Activated T-cell treated with anti-CD3 and anti-CD28 coated beads for 24 hours (primary cell): ENCODE measurements at places on chromosomes 6 and 20.

- DNase-seq: no peak
Measured at GRCh38 chr6:32852018-32852843, 1.3 kb downstream of the TAP1 start.

DNA sequence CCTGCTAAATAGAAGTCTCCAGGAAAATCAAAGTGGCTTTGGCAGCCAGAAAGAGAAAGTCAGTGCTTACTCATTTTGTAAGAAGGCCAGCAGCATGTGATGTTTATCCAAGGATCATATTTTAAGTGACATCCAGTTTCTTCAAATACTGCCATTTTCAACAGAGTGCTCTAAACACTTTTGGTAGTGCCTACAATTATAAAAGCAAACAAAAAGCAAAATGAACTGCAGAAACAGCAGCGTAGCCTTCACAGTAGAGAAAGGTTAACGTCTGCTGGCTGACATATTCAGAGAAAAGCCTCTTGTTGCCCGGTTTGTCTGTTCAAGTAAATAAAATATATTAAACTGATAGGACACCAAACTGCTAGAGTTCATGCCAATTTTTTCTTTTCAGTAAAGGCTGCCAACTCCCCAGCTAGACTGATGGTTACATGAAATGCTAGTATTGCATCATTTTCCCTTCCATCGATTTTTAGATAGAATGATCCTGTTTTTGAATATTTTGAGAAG is 705.7 kb upstream of the SLC35B3 start:
- DNase-seq: no peak

- no peak for DNase-seq
Measured at GRCh38 chr6:11921017-11921438, 91.1 kb upstream of the HIVEP1 start.

GRCh38 chr6:124535746-124536145 is 426.5 kb upstream of the RNF217 start:
- no peak for DNase-seq

- no peak for DNase-seq
Measured at GRCh38 chr6:82957171-82957867, 108.3 kb downstream of the UBE3D start.

- no peak for DNase-seq
Measured at GRCh38 chr20:23159256-23159946, 73.3 kb upstream of the CD93 start.

GRCh38 chr6:63714091-63714490 is 78.5 kb downstream of the PHF3 start:
- no peak for DNase-seq

DNA sequence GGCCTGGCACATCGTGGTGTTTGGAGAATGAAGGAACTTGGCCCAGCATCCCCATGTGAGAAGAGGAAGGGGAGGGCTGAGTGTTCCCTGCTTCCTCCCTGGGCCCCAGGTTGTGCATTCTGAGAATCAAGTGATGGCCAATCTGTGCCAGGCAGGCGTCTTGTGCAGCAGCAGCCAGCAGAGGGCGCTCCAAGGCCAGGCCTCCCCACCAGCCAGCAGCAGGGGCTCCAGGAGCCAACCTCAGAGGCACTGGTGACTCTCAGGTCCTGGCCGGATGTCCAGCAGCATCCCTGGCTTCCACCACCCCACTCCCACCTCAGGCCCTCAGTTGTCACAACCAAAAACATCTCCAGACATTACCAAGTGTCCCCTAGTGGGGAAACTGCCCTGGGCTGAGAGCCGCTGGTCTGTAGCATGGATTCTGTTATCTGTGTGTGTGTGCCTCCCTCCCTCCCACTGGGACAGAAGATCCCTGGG is 192.0 kb downstream of the PREX1 start:
- peak; percentile 59 for DNase-seq

- no peak for DNase-seq
Measured at GRCh38 chr6:21070620-21071019, 522.9 kb upstream of the SOX4 start.

GRCh38 chr6:1940381-1940780 is 305.0 kb downstream of the GMDS start:
- no peak for DNase-seq

DNA sequence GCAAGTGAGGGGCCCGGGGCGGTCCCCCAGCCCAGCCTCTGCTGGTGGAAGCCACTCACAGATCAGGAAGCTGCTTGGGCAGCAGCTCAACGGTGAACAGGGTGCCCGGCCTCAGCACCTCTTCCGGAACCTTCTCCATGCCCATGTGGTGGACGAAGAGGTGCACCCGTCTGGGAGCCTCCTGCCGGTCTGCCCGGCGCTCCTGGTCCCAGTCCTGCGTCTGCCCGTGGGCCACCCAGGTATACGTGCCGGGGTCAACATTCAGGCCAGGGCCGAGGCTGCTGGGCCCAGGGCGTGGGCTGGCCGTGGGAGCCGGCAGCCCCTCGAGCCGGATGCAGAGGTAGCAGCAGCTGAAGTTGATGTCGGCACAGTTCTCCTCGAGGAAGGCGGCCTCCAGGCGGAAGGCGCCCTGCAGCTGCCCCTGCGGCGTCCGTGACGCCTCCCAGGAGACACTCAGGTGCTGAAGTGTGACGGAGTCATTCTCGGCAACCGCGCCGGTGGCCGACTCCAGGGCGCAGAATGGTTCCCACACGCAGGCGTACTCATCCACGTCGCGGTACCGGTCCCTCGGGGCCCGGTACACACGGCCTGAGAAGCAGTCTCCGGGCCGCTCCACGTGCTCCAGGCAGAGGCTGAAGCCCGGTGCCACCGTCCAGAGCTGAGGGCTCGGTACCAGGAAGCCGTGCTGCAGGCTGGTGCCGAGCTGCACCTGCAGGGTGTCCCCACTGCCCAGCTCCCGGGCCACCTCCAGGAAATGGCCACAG is 8.7 kb downstream of the FNDC11 start:
- DNase-seq: no peak

GRCh38 chr6:151326116-151326825 is 65.1 kb downstream of the ZBTB2 start:
- DNase-seq: no peak

DNA sequence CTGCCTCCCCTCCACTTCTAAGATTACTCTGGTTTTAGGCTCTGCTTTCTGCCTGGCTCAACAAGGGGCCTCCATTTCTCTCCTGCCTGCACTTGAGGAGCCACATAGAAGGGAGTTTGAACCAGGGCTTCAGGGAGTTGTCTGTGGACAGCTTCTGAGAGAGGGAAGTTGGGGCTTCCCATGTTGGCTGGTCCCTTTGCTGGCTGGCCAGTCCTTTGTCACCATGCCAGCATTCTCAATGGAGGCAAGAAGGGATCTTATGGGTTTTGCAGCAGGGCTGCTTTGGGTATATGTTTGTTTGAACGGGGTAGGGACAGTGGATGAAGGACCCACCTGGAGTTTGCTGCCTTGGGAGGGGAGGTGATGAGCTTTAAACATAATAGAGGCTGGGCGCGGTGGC is 124.9 kb downstream of the CARMIL1 start:
- DNase-seq: no peak

- DNase-seq: no peak
Measured at GRCh38 chr20:44392776-44393607, 37.5 kb downstream of the HNF4A start.

- no peak for DNase-seq
Measured at GRCh38 chr6:24126586-24127192, 674 bp downstream of the NRSN1 start.

DNA sequence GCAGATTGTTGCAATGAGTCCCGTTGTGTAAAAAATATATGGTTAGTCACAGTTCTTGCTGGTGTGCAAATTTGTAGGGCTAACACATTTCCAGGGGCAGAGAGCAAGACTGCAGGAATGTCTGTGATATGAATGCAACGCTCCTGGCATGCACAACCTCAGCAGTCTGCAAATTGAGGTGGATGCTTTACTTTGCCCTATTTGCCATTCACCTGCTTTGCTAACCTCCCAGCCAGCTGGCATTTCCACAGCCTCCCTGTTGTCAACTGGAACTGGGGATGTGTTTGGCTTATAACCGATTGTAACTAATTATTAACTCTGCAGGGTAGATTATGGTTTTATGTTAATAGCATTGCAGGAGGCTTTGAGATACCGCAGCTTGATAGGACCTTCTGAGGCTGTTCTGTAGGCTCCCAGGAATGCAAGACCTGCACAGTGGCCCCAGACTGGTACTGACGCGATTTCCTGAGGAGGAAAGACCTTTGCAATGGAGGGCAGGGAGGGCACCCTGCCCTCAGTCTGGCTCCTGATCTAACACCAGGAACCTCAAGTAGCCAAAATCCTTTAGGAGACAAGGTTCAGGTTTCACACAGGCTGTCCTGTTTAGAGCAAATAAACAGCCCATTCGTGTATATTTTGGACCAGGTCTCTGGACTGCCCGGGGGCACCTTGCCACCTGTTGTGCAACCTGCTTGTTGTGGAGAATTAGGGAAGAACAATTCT is 53.4 kb downstream of the EDN1 start:
- no peak for DNase-seq

DNA sequence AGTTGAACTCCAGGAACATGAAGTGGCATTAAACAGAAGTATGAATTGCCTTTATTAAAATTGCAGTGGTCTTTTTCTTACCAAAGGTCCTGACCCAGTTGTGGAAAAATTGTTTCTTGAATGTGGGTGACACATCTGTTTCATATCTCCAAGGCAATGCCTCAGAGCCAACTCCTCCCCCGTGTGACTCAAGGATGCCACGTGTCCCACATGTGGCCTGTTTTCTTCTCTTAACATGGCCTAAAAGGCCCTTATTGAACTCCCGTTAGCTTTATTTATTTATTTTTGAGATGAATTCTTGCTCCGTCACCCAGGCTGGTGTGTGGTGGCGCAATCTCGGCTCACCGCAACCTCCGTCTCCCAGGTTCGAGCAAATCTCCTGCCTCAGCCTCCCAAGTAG is 128.4 kb upstream of the ESR1 start:
- peak; percentile 15 for DNase-seq
